ENCODE measurements at places on chromosomes 7 and 10. TPM values are rescaled to one million over a fixed set of nuclear protein-coding genes. Genes with fewer than 3 reads are reported as not detected.

CH25H gene
- total RNA-seq = 2.2 TPM

SBDS gene
- 198 TPM for total RNA-seq

ZNRF2 gene
- total RNA-seq = 23.5 TPM

ZNF853 gene
- total RNA-seq = 38.6 TPM

STAG3 gene
- total RNA-seq = 0.13 TPM

ASZ1 gene
- total RNA-seq = not detected

PDGFA gene
- 95.1 TPM for total RNA-seq

PURB gene
- total RNA-seq = 40.9 TPM

AGR3 gene
- not detected for total RNA-seq

ANKRD7 gene
- total RNA-seq = 0.97 TPM

SND1 gene
- 71.4 TPM for total RNA-seq

XRCC2 gene
- 0.17 TPM for total RNA-seq

DNA sequence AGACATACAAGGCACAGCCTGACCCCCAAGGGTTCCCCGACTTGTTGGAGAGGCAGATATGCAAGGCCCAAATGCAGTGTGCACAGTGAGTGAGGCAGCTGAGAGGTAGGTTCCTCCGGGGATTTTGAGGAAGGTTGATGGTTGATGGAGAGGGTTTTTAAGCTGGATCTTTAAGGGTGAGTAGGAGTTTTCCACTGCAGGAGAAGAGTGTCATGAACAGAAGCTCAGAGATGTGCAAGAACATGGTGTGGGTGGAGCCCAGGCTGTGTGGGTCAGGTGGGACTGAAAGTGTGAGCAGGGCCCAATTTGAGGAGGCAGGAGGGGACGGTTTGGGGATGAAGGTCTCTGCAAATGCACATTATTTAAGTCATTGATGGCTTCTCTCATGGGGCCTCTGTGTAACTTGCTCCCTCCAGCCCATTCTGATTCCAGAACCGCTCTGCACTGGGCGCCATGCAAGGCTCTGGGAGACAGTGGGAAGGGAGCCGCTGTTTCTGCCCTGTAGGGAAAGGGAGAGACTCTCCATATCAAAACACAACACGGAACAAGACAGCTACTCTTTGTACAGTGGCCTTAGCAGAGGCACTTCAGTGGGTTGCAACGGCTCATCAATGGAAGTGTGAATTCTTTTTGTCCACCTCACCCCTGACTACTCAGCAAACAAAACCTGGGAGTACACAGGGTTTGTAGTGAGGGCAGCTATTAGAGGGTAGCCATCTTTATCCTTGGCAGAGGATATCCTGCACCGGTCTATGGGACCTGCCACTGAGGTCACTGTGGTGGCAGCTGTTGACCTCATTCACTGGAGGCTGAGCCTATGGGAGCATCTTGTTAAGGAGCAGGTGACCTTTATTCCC lies 29.7 kb downstream of the RAMP3 start:
- DNase-seq = no peak

GRCh38 chr10:101007099-101007711 lies 7.6 kb downstream of the LZTS2 start:
- no peak for DNase-seq

GRCh38 chr7:24715661-24716479 lies 41.4 kb downstream of the GSDME start:
- peak; percentile 87 for DNase-seq

GRCh38 chr10:80473096-80473657 lies 19.1 kb downstream of the TSPAN14 start:
- DNase-seq = no peak

DNA sequence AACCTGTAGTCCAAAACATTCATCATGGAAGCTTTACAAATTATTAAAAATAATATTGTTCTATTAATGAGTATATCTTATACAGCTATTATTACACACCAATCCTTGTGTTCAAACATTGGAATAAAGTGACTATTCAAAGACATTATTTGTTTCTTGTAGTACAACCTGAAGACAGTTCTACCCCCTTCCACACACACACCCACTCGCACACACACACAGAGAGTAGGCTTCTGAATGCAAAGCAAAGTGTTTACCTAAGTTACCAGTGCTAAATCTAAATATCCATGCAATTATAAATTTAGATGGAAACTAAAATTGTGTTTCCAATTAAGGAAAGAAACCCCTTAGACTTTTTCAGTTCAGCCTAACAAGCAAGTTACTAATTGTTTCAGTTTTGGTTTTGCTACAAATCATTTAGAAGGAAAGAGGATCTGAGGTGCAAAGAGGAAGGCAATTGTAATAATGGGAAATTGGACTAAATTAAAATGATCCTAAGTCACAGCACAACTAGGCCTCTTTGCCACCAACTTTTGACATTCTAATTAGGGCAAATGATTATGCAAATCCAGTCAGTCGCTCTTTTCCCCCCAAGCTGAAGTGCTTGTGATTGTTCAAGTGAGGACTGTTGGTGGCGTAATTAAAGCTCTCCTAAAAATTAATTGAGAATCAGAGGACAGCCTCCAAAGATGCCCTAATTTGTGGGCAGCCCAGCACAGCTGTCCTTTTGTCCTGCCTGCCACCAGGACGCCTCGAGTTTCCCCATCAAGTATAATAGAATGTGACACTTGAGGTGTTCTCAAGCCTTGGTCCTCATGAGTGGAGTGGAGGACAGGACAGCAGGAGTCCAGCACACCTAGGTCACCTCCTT lies 19.9 kb upstream of the ATOH7 start:
- DNase-seq = no peak

GRCh38 chr10:73251683-73252444 lies 580 bp downstream of the MRPS16 start:
- DNase-seq = peak; percentile 31

DNA sequence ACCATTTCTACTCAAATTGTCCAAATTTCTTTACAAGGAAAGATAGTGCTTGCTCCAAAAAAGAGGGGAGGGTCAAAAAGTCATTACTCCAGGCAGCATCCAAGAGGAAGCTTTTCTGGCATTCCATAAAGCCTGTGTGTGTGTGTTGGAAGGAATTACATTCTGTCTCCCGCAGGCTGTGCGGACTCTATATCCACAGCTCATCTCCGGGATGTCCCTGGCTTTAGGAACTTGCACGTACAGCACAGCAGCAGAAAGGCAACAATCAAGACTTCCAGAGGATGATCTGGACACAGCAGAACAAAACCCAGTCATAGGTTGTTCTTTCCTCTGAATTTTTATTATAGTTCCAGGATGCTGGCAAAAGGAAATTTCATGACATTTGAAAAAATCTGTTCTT lies 94.8 kb downstream of the ITIH5 start:
- no peak for DNase-seq

DNA sequence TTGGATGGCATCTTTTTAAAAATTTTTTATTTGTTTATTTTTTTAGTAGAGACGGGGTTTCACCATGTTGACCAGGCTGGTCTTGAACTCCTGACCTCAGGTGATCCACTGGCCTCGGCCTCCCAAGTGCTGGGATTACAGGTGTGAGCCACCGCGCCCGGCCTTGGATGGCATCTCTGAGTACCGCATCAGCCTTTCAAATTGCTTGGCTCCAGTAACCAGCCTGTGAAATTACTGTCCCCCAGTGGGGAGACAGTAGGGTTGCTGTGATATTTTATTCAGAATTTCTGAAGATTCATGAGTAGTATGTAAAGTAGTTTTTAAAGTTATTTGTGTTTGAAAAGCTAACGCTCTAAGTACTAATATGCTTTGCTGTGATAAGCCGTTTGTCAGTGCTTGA lies 1.2 kb downstream of the NUB1 start:
- peak; percentile 64 for DNase-seq

- no peak for DNase-seq
These were observed 94.5 kb downstream of the SEC61G start for GRCh38 chr7:54664235-54665228.

DNA sequence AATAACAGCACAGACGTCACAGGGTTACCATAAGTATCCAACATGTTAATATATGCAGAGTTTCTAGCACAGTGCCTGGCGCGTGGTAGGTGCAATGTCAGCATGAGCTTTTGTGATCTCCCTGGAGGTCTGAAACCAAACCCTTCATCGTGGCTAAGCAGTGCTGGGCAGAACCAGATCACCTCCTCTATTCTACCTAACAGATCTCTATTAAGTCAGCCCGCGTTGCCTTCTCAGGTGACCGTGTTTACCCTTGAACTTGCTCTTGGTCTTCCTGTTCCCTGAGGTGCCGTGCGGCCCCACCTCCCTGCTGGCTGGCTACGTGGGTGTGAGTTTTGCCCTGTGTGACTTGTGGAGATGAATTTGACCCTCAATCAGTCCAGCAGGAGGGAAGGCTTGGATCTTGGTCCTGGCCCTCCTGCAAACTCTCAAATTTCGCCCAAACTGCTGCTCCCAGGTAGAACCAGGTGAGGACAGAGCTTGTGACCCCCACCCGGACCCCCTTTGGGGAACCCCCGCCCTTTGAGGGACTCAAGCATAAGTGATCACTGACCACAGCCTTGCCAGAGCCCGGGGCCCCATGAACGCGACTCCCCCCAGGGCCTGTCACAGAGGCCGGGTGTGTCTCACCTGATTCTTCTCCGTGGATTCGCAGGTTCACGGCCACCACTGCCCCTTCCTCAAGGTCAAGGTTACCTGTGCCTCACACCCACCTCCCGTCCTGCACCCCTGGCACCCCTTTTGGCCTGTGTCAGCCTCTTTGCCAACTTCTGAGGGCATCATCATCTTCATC lies 54.2 kb downstream of the ELFN1 start:
- no peak for DNase-seq

- no peak for DNase-seq
These were observed 105.8 kb downstream of the BAMBI start for GRCh38 chr10:28783087-28783486.

DNA sequence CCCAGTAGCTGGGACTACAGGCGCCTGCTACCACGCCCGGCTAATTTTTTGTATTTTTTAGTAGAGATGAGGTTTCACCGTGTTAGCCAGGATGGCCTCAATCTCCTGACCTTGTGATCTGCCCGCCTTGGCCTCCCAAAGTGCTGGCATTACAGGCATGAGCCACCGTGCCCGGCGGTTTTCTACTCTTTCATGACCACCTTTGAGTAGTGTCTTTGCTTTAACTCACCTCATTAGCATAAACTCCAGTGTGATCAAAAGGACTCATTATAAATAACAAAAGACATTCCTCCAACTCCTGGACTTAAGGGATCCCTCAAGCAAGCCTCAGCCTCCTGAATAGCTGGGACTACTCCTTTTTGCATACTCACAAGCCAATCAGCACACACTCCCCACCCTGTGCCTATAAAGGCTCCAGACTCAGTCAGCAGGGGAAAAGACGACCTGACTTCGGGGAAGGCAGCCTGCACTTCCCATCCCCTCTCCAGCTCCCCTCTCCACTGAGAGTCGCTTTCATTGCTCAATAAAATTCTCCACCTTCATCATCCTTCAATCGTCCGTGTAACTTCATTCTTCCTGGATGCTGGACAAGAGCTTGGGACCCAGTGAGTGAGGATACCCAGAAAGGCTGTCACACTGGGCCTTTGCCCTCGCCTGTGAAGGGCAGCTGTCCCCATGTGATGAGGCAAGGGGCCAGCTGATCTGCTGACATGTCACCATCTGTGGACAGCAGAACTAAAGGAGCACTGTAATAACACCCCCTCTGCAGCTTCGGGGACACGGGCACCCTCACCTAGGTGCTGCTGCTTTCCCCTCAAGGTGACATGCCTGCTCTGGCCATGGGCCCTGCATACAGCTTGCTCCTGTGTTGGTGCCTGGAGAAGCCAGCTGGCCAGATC lies 35.0 kb upstream of the EIF4H start:
- no peak for DNase-seq

DNA sequence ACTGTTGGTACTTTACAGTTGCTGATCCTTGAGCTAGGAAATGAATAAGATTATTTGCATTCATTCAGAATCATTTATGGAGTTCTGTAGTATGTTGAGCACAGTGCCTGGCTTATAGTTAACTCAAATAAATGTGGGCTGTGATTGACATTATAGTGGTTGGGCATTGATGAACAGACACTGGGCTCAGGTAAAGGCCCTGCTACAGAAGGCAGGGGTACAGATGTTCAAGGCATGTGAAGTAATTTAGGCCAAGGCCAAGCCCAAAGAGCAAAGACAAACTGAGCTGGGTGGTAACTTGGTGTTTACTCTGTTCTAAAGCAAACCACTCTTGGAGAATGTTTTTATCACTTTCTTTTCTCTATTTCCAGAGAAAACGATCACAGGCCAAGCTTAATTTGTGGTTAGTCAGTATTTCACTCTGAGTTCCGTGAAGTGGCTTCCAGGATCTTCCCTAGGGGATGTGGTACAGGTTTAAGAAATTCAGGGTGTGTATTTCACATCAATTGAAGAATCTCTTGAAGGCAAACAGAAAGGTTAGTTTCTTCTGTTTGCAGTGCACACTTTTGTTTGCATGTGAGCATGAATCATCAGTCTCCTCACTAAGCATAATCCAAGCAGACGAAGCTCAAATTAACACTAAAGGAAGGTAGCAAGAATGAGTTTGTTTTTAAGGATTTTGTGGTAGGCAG lies 113.9 kb upstream of the PRR15 start:
- no peak for DNase-seq

- no peak for DNase-seq
These were observed 6.0 kb downstream of the OIT3 start for GRCh38 chr10:72899545-72899944.

- DNase-seq = no peak
These were observed 11.1 kb downstream of the PKD1L1 start for GRCh38 chr7:47937065-47937687.

DNA sequence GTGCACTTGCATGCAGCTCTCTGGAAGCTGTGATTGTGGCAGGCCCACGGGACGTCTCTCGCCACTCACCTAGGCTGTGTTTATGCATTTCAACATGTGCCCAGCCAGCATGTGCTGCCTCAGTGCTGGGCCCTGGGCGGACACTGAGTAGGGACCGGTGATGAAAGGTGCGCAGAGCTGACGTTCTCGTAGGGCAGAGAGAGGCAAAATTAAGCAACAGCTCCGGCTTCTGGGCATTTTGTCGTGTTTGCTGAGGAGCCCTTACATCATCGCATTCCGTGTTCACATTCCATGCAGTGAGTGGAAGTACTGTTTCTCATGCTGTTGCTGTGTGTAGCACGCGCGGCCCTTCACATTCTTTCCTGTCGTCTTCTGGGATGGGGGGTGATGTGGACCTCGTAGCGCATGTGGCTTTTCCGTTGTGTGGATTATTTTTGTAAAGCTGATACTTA lies 50.5 kb downstream of the PRF1 start:
- DNase-seq = no peak

- DNase-seq = no peak
These were observed 266.6 kb upstream of the PHYHIPL start for GRCh38 chr10:58909881-58910280.

DNA sequence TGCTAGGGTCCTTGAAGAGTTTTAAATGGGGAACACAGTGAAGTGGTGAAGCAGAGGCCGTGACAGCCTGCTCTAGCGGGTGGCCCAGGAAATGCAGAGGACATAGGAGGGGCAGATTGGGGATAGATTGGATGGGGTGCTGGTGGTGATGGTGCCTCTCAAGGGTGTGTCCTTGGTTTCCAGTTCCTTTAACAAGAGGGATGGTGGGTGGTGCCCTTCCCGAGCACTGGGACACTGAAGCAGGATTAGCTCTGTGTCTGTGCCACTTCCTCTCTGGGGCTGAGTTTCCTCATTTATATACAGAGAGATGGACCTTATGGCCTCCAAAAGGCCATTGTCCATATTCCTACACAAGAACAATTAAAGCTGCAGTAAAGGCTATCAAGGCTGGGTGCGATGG lies 285.5 kb downstream of the TCF7L2 start:
- no peak for DNase-seq

GRCh38 chr7:69450456-69450855 lies 147.8 kb upstream of the AUTS2 start:
- DNase-seq = no peak

GRCh38 chr10:117461766-117462423 lies 80.7 kb upstream of the EMX2 start:
- no peak for DNase-seq

All from esophagus muscularis mucosa (tissue), 4 donors.